ENCODE measurements at places on chromosomes 7 and 10.

GRCh38 chr7:30657131-30657530 is 25.1 kb downstream of the CRHR2 start:
- DNase-seq = no peak

DNA sequence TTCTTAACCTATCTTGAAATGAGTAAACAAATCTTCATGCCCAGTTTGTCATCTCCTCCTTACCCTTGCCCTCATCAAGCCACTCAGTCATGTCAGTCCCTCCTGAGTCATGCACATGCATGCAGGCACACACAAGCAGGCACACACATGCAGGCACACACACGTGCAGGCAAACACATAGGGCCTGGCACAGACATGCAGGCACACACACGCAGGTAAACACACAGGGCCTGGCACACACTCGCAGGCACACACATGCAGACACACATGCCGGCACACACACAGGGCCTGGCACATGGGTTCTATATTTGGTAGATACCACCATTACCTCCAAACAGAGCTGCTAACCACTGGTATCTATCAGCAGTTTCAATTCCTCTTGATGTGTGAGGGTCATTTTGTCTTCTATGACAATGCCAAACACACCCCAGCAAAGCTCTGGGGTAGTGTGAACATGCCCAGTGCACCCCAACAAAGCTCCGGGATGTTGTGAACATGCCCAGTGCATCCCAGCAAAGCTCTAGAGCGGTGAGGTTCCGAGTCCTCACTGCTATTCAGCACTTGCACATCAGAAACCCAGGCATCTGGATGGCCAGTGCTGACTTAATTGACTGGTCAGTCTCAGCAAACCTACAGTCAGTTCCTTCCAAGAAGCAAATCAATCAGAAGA is 563.8 kb downstream of the PTPRN2 start:
- no peak for DNase-seq

- no peak for DNase-seq
Observed at GRCh38 chr10:54065106-54065505, 735.9 kb downstream of the PCDH15 start.

- DNase-seq = no peak
Observed at GRCh38 chr10:79409038-79409725, 36.2 kb downstream of the ZCCHC24 start.

GRCh38 chr10:123096452-123096851 is 39.3 kb upstream of the HMX3 start:
- DNase-seq = no peak

- DNase-seq = no peak
Observed at GRCh38 chr10:17273403-17273802, 45.4 kb downstream of the VIM start.

DNA sequence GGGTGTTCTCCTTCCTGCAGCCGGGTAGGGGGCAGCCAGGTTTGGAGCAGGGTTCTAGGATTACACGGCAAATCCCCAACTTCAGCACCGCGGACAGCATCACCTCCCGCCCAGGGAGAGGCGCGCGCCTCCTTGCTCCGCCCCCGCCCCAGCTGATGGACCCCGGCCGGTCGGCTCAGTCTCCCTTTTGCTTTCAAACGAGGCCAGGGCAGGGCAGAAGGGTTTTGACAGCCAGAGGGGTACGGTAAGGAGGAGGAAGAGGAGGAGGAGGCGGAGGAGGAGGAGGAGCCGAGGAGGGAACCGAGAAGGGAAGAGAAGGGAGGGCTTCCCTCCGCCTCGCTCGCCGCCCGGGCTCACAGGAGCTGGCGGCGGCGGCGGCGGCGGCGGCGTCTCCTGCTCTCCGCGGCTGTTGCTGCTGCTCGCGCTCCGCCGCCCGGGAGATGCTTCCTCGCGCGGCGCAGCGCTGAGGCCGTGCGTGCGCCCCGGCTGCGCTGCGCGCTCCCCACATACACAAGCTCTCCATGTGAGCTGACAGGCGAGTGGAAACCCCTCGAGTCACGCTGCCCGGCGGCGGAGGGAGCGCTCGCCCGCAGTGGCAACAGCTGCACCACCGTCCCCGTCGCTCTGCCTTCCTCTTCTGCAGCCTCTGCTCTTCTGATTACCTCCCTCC is 615 bp upstream of the CNTNAP2 start:
- DNase-seq = no peak
